CD4-positive, CD25-positive, alpha-beta regulatory T cell (primary cell): ENCODE measurements at places on chromosomes 5 and 9. TPM values are rescaled to one million over a fixed set of nuclear protein-coding genes. Genes with fewer than 3 reads are reported as not detected.

The CDH10 gene
- total RNA-seq = not detected

- DNase-seq = no peak
Measured at GRCh38 chr9:136655536-136656182, 7.1 kb upstream of the EGFL7 start.

GRCh38 chr9:84557751-84558150 lies 111.8 kb upstream of the NTRK2 start:
- no peak for DNase-seq

The ACOT12 gene
- not detected for total RNA-seq

The STC2 gene
- total RNA-seq = not detected

- DNase-seq = no peak
Measured at GRCh38 chr5:3230941-3231340, 364.7 kb upstream of the IRX1 start.

DNA sequence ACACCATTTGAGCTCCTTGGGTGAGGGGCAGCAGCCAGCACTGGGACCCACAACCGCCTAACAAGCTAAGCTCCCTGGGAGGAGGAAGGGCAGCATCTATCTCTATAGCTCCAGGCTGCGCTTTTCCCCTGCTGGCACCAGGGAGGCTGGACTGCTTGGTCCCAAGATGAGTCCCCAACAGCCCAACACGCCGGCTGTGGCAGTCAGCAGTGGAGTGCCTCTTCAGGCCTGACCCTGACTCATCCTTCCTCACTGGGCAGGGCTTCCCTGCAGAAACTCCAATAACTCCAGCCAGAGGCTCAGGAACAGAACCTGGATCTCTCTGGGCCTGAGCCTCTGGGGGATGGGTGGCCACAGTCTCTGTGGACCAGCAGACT lies 113.7 kb upstream of the ADAMTS16 start:
- DNase-seq = no peak

The DMGDH gene
- 1.2 TPM for total RNA-seq

GRCh38 chr5:92514896-92515295 lies 1066.1 kb downstream of the NR2F1-AS1 start:
- no peak for DNase-seq

The NPR3 gene
- total RNA-seq = 2.4 TPM

The GOLGA2 gene
- 55.8 TPM for total RNA-seq

DNA sequence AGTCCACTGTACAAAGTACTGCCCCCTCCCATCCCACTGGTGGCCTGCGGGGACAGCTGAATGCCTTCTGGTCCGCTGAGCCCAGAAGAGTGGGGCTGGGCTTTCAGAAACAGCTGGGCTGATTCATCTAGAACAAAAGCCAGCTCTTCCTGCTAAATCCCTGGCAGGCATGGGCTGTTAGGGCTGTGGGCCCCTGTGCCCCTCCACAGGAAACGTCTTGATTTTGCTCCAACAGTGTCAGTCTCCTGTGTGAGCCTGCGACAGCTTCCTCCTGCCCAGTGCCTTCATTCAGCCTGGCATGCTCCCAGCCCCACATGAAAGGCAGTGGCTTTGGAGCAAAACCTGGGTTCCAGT lies 6.9 kb upstream of the GSN start:
- DNase-seq = no peak

The FKBP15 gene
- 24.9 TPM for total RNA-seq

DNA sequence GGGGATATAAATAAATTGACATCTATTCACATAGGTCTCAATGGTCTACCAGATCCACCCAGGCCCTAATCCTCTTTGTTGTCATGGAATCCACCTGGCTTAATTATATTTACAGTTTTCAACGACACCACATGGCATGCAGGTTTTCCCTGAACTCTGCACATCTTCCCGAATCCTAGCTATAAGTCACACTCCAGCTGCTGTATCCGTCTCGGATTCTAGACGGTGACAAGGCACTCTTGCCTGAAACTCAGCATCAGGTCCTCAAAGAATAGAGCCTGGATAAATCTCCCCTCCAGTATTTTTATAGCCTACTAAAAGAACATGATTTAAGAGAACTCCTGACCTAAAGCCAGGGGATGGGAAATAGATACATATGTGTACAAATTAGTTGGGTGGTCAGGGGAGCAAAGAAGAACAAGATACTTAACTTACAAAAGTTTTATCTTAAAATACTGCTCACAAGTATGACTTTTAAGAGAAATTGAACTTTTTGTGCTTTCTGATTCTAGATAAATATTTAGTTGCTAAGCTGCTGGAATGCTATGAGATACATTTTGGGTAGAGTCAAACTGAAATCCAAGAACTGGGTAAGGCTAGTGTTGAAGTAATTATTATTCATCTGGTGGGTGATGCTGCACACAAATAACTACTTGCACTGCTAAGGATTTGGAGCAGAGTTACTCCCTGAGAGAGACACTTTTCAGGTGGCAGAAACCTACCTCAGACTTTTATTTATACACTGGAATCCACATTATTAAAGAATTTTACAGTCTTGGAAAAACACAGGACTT lies 187.3 kb downstream of the EFNA5 start:
- DNase-seq = no peak

- DNase-seq = no peak
Measured at GRCh38 chr5:73818357-73818756, 192.4 kb downstream of the ARHGEF28 start.

DNA sequence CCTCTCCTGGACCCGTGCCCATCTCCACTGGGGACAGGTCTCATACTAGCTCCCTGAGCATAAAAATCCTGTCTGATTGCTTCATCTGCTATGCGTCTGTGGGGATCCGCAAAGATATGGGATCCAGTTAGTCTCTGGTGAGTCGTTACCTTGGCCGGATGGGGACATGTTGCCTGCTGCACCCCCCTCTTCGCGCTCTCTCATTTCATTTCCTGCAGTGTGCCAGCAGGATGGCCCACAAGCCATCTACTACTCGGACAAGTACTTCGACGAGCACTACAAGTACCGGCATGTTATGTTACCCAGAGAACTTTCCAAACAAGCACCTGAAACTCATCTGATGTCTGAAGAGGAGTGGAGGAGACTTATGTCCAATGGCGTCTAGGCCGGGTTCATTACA lies 17.0 kb upstream of the CEP78 start:
- no peak for DNase-seq

The AHRR gene
- total RNA-seq = 4.5 TPM

The NAA35 gene
- total RNA-seq = 21.6 TPM

DNA sequence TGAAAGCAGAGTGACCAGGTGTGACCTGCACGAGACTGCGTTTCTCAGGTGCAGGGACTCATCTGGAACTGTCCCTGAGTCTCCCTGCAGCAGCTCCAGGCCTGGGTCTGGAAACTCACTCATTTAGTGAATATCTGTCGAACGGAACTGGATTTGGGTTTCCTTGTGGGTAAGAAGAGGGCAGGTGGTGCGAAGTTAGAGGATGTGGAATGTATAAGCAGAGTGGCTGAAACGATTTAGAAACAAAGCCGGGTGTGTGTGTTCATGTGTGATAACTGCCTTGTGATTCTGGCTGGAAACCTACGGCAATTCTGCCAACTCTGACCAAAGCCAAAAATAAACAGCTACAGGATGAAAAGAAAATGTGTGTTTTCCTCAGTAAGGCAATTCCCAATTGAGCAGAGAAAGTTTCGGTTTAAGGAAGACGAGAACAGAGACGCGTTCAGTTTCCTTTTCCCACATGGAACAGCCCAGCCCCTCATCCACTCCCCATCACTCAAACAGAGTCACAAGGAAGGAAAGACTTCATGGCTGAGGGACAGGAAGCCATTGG lies 130.3 kb downstream of the NSG2 start:
- no peak for DNase-seq

- DNase-seq = no peak
Measured at GRCh38 chr9:101477736-101478135, 42.2 kb upstream of the ALDOB start.

- DNase-seq = peak; percentile 56
Measured at GRCh38 chr5:32531885-32532520, 53.4 kb upstream of the SUB1 start.

The TAF7 gene
- total RNA-seq = 76.6 TPM

GRCh38 chr9:10144355-10144754 lies 468.4 kb downstream of the PTPRD start:
- no peak for DNase-seq

The MLANA gene
- total RNA-seq = not detected

GRCh38 chr9:68626526-68626925 lies 78.5 kb upstream of the PIP5K1B start:
- DNase-seq = no peak

DNA sequence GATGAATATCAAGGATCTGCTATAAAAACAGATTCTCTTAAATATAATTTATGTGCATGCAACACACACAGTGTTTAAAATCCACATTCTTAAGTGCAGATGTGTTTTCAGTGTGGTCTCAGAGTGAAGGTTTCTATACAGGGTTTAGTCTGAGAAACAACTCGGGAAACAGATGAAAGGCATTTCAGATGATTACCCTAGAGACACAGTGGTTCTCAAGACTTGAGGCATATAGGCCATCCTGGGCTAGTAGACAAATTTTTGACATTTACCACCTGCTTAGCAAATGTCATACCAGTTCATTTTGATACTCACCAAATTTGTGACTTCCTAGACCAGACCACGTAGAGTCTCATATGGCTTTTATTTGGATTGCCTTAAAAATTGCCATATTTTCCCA lies 216.5 kb downstream of the ARL15 start:
- no peak for DNase-seq
